ENCODE measurements at places on chromosomes 7 and 10.

- DNase-seq = peak; percentile 90
These were observed 3.7 kb downstream of the ABHD11 start for GRCh38 chr7:73734619-73735527.

GRCh38 chr7:89623018-89623672, 531.1 kb upstream of the STEAP1 start:
- no peak for DNase-seq

GRCh38 chr10:29861811-29862505, 197.4 kb downstream of the JCAD start:
- no peak for DNase-seq

DNA sequence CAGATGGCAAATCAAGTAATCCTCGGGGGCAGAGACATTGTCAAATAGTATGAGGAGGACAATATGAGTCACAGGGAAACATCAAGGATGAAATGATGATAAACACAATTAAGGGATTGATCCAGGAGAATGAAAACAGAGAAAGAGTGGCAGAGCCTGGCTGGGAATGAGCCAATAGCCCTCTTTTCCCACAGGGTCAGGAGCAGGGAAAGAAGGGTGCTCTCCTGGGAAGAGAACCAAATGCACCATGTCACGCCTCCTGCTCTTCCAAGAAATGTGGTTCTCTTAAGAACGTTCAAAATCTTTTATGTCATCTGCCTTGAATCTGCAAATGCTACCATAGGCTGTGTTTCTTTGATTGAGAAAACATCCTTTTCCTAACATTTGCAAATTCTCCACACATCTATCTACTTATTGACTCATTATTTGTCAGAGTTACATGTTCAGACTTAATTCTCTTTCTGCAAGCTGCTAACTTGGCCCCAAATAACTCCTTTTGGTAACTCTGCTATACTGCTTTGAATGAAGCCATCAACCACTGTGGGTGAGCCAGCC, 50.6 kb downstream of the HIPK2 start:
- no peak for DNase-seq

GRCh38 chr10:107418085-107418806, 253.7 kb upstream of the SORCS1 start:
- DNase-seq = no peak

DNA sequence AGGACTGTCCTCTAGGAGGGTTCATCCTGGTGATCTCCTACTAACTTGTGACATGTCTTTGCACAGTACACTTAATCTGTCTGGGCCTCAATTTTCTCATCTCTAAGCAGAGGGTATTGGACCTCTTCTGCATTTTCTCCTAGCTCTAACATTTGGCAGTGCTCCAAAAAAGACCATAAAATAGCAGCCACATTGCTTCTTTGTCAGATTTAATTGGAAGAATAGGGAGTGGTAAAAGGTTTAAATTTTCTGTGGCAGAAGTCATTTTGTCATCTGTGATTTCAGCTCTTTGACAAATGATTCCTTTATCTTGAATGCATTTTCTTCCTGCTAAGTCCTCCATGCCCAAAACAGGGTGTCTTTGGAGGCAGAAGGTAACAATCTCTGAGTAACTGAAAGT, 289.9 kb upstream of the LRGUK start:
- no peak for DNase-seq

DNA sequence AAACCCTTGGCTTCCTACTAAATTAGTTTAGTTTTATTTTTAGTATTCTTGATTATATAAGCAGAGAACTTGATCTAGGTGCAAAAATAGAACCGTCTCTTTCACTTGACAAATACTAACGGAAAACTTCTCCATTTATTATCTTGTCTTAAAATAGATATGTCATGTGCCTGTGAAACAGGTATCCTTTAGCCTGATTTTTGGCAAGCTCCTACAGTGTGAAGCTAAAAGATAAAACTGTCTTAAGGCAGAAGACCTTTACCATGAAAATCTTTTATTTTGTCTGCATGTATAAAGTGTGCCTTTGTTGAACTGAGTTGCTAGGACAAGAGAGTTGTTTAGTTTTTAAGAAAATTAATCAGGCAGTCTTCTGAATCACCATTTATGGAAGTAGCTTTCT, 90.6 kb downstream of the CYP51A1 start:
- DNase-seq = no peak

GRCh38 chr10:71708301-71708703, 11.3 kb downstream of the C10orf105 start:
- peak; percentile 91 for DNase-seq

Data from activated CD8-positive, alpha-beta memory T cell treated with anti-CD3 and anti-CD28 coated beads for 24 hours (primary cell).